ENCODE measurements at places on chromosomes 2 and 18.

DNA sequence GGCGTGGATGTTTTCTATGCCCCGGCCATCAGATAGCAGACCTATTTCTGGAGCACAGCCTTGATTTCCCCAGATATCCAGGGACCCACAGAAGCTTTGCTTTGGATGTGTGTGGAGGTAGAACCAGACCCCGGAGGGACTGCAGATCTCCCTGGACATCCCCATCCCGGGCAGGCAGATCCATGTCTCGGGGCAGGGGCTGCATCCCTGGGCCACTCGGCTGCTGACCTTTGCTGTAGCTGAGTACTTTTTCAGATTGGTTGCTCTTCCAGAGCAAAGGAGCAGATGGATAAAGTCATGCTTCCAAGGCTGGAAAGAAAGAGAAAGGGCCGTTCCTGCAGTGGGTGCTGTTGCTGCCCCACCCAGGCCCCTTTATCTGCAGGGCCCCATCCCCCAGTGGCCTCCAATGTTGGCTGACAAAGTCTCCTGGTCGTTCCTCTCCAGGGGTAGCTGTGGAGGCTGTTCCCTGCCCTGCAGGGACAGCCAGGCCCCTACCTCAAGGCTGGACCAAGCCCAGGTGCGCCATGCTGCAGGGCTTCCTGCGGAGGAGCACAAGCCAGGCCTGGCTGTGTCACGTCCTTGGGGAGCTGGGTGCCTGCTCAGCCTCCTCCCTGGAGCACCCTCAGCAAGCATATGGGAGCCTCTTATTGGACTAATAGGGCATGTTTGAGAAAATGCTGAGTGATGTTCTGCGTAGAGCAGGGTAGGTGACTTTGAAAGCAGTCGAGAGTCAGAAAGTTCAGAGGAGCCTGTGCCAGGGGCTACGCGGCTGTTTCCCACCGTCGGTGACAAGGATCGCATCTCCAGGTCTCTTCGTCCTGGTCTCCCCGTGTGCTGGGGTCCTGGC, 68.4 kb downstream of the TPO start:
- H3K36me3 ChIP-seq = no peaks in the 10 kb centered on the region
- no peaks in the 10 kb centered on the region for H3K27me3 ChIP-seq
- H3K4me3 ChIP-seq = no peak overlapping the region
- H3K27ac ChIP-seq = no peak overlapping the region
- H3K4me1 ChIP-seq = no peaks in the 10 kb centered on the region
- no peak for DNase-seq

- H3K4me1 ChIP-seq = no peaks in the 10 kb centered on the region
- no peak overlapping the region for H3K4me3 ChIP-seq
- H3K27me3 ChIP-seq = no peaks in the 10 kb centered on the region
Observed at GRCh38 chr2:40421631-40422297, 30.1 kb downstream of the SLC8A1 start.

GRCh38 chr2:114442510-114442909, at the start of gene DPP10:
DPP10 (plus strand) TSS chr2:114442641.
- H3K36me3 ChIP-seq = no peaks in the 10 kb centered on the region
- H3K4me1 ChIP-seq = no peaks in the 10 kb centered on the region
- H3K4me3 ChIP-seq = no peak within 1 kb of the TSS
- H3K27me3 ChIP-seq = no peaks in the 10 kb centered on the region
- peak; percentile 84 for DNase-seq
- H3K27ac ChIP-seq = no peak within 1 kb of the TSS

GRCh38 chr2:44167311-44167907, 1.3 kb upstream of the PPM1B start:
- no peaks in the 10 kb centered on the region for H3K27me3 ChIP-seq
- H3K27ac ChIP-seq = peak overlapping the region; percentile 97
- no peak for DNase-seq
- H3K4me1 ChIP-seq = peaks cover 21% of the 10 kb centered on the region
- peak overlapping the region; percentile 0 for H3K4me3 ChIP-seq
- no peaks in the 10 kb centered on the region for H3K36me3 ChIP-seq

DNA sequence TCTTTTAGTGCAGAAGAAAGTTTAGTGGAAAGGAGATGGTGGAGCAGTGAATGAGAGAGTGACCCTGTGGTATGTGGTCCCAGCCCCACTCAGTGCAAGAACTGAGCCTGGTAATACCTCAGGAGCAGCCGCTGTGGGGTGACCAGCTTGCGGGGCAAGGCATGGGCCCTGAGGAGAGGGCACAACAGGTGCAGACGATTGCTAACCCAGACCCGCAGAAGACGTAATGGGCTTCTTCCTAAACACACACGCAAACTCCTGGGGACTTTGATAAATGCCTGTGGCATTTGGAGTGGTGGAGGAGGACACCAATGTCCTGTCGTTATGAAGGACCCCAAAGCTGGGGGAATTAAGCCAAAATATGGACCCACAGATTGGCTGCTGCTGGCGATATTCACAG, 78.7 kb downstream of the GFPT1 start:
- H3K4me1 ChIP-seq = peaks cover 8% of the 10 kb centered on the region
- peak overlapping the region; percentile 76 for H3K27ac ChIP-seq
- H3K36me3 ChIP-seq = no peaks in the 10 kb centered on the region
- H3K4me3 ChIP-seq = no peak overlapping the region
- no peak for DNase-seq
- no peaks in the 10 kb centered on the region for H3K27me3 ChIP-seq

All from lung (tissue), 17 donors.